WERI-Rb-1 (cell line): ENCODE measurements at places on chromosomes 16 and 17.

DNA sequence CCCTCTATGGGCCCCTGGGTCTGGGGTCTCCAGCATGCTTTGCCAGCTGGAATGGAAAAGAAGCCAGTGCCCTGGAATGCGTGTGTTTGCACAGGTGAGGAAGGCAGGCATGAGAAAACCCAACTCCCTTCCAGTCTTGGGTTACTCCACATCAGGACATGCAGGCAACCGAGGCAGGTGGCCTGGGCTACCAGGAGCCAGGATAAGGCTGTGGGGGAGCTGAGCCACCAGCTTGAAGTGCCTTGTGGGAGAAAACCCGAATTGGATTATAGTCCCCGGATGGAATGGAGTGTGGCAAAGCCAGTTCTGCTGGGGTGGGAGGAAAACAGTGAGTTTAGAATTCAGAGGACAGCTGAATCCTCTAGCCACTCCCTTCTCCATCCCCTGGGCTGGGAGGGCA, 7.2 kb downstream of the SRCIN1 start:
- DNase-seq, result peak; percentile 95

GRCh38 chr16:83714286-83714685, 93.5 kb upstream of the HSBP1 start:
- DNase-seq, result no peak

GRCh38 chr17:74779948-74780400, 3.8 kb upstream of the NAT9 start:
- DNase-seq, result no peak

- no peak for DNase-seq
These were observed 604.7 kb upstream of the SALL1 start for GRCh38 chr16:51755577-51756355.

DNA sequence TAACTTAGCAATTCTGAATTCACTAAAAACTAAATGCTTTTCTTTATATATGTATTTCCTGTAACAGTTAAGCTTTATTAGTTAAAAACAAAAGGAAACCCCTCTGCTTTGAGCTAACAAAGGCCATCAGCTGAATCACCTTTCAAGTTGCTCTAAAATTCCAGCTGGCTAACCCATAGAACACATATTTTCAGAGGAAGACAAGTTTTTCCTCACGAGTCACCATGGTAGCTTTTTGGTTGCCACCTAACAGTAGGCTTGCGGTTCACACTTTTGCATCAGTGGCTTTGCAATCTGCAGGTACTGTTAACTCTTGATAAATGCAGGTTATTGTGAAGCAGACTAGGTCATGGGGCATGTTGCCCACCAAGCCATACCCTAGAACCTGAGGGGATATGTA, 57.6 kb upstream of the IRX5 start:
- DNase-seq, result no peak

GRCh38 chr16:52068447-52069074, 478.4 kb downstream of the TOX3 start:
- DNase-seq, result peak; percentile 32

GRCh38 chr16:13554643-13555042, 365.3 kb upstream of the ERCC4 start:
- DNase-seq, result no peak

GRCh38 chr17:8755590-8756255, 2.6 kb downstream of the SPDYE4 start:
- DNase-seq, result no peak

- no peak for DNase-seq
These were observed 2.7 kb upstream of the RRAD start for GRCh38 chr16:66927918-66928649.

- DNase-seq, result peak; percentile 32
These were observed 227.8 kb downstream of the ABCC12 start for GRCh38 chr16:47928008-47928407.

DNA sequence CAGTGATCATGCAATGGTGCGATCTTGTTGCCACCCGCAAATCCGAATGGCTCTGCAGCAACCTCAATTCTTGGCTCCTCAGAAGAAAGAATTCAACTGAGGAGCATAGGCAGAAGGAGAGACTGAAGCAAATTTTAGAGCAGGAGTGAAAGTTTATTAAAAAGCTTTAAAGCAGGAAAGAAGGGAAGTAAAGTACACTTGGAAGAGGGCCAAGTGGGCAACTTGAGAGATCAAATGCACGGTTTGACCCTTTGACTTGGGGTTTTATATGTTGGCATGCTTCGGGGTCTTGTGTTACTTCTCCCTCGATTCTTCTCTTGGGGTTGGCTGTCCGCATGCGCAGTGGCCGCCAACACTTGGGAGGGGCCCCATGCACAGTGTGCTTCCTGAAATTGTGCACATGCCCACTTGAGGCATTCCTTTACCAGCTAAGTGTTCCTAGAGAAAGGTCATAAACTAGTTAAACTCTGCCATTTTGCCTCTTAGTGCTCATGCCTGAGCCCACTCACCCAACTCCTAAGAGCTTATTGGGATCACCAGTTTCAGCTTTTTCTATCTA, 36.7 kb downstream of the ZNRF1 start:
- DNase-seq, result no peak

- DNase-seq, result no peak
These were observed 19.7 kb downstream of the METRNL start for GRCh38 chr17:83099086-83099555.

GRCh38 chr16:49024896-49025295, 256.7 kb downstream of the CBLN1 start:
- no peak for DNase-seq

DNA sequence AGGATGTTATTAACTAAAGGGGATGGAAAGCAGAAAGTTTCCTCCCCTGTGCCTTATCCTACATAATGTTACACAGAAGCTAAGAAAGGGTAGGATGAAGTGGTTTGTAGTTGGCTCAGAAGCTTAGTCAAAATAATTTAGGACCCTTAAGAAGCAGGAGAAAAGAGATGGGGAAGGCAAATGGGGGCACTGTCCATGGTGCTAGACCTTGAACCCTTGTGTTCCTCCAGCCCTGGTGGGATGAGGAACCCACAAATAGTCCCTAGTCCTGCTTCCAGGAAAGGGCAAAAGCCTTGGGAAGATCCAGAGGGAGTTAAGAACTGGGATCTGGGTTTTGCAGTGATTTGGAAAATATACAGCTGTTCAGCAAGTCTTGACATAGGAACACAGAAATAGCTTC, 54.5 kb downstream of the SLC5A11 start:
- DNase-seq, result no peak

- DNase-seq, result no peak
These were observed 44.4 kb downstream of the DNAH9 start for GRCh38 chr17:11642655-11643054.

GRCh38 chr16:27202923-27203506, 311 bp upstream of the KDM8 start:
- DNase-seq, result peak; percentile 94

DNA sequence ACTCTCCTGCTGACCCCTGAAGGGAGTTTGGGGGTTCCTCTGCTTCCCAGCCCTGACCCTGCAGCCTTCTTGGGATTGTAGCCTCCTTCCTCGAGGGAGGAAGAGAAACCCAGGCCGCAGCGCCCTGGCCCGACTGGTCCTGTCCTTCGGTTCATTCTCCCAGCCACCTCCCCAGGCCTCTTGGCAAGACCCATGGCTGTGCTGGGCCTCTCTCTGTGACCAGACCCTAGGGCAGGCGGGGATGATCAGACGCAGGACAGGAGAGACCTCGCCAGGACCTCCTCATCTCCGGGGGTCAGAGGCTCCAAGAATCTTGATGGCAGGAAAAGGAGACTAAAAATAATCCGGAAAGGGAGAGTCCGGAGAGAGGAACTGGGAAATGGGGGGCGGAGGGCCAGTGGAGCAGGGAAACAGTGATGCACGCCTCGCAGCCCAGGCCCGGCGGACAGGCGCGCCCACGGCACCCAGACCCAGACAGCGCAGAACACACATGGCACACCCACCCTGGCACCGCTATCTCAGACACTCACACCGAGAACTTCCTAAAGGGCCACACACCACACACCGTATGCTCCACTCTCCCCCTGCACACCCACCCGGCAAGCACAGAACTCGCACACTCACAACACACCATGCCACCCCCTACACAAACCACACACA, 1.2 kb downstream of the ARHGEF15 start:
- no peak for DNase-seq

DNA sequence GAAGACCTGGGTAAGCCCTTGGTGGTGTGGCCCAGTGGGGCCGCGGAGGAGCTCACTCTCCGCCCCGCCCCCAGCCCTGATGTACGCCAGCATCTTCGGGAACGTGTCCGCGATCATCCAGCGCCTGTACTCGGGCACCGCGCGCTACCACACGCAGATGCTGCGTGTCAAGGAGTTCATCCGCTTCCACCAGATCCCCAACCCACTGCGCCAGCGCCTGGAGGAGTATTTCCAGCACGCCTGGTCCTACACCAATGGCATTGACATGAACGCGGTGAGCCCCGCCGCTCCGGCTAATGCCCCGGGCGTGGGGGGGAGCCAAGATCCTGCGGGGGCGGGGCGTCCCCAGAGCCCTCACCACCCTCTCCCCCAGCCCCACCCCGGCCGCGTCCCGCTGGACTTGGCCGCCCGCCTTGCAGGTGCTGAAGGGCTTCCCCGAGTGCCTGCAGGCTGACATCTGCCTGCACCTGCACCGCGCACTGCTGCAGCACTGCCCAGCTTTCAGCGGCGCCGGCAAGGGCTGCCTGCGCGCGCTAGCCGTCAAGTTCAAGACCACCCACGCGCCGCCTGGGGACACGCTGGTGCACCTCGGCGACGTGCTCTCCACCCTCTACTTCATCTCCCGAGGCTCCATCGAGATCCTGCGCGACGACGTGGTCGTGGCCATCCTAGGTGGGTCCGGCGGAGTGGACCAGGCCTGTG, 12.1 kb upstream of the DCAF7 start:
- DNase-seq, result no peak

GRCh38 chr16:4008116-4008515, 108.1 kb downstream of the ADCY9 start:
- no peak for DNase-seq

DNA sequence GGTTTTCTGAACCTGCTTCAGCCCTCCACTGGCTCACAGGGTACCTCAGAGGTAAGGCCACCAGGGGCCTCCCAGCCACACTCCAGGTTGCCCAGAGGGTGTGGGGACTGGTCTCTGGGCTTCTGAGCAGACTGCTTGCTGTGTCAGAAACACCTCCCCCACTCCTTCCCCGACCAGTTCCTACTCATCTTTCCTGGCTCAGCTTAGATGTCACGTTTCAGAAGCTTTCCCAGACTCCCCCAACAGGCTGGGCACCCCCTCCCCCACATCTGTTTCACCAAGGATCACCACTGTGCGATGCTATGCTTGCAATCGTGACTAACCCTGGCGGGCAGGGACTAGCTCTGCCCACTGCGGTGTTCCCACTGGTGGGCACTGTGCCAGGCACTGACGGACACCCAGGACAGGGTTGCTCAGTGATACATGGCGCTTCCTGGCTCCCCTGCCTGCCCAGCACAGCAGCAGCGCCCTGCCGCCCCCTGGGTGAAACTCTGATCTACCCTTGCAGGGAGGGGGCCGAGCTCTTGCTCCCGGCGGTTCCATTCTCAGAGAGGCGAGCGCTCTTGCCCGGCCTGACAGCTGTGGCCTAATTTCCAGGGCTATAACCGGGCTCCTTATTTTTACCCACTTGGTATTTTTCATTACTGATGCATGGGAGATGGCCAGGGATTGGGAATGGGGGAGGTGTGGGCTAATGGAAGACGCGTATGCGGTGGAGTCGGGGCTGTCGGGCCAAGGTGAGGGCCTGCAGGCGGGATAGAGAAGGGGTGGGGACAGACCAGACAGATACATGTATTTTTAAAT, 29.4 kb upstream of the MTSS2 start:
- DNase-seq, result peak; percentile 68

GRCh38 chr17:44318077-44318892, 6.3 kb downstream of the SLC25A39 start:
- peak; percentile 55 for DNase-seq

DNA sequence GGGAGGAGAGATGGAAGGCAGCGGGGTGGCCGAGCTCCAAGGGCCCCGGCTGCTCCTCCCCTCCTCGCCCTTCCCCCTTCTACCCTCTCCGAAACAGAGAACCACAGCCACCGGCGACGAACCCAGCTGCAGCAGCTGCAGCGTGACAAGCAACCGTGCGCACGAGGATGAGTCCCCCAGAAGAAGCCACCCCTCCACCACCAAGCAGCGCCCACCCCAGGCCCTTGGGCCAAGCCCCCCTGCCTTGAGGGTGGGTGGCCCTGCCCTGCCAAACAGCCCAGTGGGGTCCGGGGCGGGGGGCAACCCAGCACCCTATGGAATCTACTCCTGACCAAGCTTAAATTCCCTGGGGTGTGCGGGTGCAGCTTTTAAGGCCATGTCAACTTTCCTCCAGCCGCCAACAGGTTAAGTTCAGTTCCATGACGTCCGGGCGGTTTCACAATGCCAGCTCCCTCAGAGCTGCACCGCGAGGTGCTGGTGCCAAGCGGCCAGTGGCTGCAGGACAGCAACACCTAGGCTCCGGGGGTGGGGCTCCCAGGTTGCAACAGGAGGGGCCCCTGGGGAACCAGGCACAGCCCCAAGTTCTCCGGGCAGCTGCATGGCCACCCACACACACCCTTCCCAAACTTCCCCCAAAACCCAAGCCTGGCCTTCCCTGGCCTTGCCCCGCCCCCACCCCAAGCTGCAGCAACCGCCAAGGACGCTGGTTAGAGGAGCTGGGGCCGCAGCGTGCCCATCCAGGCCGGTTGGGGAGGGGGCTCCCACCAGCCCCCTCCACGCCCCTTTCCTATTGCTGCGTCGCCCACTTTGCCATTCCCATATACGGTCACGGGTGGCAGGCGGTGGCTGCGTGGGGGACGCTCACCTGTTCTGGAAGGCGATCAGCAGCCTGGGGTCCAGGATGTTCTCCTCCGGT, 2.0 kb downstream of the CBX4 start:
- DNase-seq, result no peak

DNA sequence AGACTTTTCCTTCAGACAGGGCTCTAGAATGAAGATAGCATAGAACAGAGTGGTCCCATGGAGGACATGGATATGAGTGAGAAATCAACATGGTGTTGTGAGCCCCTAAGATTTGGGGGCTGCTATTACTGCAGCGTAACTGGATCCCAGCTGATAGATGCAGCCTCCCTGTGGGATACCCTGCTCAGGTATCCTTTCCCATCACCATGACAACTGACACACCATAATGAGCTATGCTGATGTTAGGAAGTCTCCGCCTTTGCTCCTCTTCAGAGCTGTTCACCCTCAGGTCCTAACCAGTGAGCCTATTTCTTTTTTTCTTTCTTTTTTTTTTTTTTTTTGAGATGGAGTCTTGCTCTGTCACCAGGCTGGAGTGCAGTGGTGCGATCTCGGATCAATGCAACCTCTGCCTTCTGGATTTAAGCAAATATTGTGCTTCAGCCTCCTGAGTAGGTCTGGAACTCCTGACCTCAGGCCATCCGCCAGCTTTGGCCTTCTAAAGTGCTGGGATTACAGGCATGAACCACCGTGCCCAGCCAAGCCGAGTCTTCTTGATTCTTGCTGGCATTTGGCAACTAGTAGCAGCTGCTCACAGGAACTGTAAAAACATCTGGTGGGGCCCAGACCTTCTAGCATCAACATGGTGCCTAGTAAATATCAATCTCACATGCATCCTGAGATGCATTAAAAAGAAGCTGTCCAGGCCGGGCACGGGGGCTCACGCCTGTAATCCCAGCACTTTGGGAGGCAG, 17.1 kb downstream of the STX4 start:
- DNase-seq, result no peak
